CD4-positive, alpha-beta T cell treated with Interleukin-17A for 1 hour (primary cell): ENCODE measurements at places on chromosomes 4 and X.

DNA sequence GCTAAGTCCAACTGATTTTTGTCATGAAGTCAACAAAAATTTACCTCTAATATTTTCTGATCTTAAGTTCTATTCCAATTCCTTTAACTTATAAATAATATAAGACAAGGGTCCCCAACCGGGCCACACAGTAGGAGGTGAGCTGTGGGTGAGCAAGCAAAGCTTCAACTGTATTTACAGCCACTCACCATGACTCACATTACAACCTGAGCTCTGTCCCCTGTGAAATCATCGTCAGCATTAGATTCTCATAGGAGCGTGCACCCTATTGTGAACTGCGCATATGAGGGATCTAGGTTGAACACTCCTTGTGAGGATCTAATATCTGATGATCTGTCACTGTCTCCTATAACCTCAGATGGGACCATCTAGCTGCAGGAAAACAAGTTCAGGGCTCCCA is 227.4 kb downstream of the MAPK10 start:
- no peak for DNase-seq

- DNase-seq: no peak
Measured at GRCh38 chrX:79153348-79153747, 8.9 kb downstream of the GPR174 start.

- no peak for DNase-seq
Measured at GRCh38 chr4:99052902-99053301, 35.7 kb downstream of the ADH5 start.

GRCh38 chr4:20428436-20429160 is 176.9 kb downstream of the SLIT2 start:
- no peak for DNase-seq

- DNase-seq: no peak
Measured at GRCh38 chr4:2742081-2742822, 13.9 kb downstream of the TNIP2 start.

- no peak for DNase-seq
Measured at GRCh38 chrX:44828008-44828605, 15.7 kb upstream of the DUSP21 start.

GRCh38 chr4:183399126-183399522 is 45.3 kb upstream of the CDKN2AIP start:
- no peak for DNase-seq

DNA sequence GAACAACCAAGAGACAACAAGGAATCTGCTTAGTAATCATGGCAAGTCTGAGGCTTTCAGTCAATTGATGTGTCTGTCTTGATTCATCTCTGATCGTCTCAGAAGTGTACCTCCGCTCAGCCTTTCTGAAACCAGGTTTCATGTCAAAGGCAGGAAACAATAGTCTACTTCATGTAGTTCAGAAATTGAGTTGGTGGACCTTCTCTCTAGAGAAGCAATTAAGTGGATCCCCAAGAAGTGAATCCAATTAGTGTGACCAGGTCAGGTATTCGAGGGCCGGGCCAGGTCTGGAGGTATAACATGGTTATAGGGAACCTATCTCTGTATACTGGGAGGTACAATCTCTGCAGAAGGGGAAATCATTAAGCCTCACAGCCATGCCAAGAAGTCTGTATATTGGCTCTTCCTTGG is 32.0 kb downstream of the DAPP1 start:
- peak; percentile 16 for DNase-seq

DNA sequence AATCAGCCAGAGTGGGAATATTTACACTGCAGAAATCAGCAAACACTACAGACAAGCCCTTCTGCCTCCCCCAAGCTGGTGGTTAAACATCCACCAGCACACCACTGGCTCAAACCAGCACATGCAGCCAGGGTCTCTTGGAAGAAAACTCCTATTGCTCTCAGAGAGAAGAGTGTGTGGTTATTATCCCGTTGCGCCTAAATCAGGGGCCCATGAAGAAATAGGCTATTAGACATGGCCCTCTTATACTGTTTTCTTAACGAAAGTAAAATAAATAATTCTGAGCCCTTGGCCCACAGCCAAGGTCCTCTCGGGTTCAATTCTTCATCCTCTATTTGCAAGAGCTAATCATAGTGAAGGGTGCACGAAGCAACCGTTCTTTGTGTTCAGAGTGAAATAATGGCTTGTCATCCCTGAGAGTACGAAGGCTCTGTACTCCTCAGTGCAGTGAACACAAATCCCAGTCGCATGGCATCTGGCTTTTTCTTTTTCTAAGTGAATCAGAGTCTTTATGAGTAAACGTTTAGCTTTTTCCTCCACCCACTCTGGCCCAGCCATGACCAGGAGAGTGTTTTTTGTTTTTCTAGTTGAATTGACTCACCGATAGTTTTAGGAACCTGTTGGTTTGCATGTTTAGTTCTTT is 33.4 kb upstream of the RBM47 start:
- DNase-seq: no peak

DNA sequence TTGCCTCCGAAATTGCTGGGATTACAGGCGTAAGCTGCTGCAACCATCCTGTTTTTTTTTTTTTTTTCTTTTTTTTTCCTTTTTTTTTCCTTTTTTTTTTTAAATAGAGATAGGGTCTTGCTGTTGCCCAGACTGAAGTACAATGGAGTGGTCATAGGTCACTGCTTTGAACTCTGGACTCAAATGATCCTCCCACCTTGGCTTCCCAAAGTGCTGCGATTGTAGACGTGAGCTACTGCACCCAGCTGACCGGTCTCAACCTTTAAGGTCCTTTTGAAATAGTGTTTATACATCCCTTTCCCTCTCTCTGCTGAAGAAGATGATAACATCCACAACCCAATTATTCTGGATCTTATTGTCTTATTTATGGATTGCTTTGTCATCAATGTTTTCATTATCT is 548.7 kb downstream of the GBA3 start:
- DNase-seq: no peak

GRCh38 chr4:124334119-124334518 is 378.4 kb downstream of the ANKRD50 start:
- no peak for DNase-seq

DNA sequence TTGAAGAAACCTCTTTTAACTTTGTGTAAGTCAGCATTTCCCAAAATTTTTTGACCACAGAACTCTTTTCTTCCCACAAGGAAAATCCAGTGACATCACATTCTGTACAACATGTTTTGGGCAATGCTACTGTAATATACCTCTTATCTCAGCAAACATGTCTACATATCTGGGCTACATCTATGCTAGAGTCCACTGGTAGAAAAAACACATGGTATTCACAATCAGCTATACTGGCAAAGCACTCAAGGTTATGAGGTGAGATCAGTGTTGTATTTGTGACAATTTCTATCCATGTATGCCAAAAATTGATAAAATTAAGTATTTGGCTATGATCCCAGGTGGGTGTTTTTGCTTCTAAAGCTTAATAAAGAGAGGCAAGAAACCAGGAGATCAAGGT is 98.0 kb downstream of the ATP11C start:
- DNase-seq: no peak

DNA sequence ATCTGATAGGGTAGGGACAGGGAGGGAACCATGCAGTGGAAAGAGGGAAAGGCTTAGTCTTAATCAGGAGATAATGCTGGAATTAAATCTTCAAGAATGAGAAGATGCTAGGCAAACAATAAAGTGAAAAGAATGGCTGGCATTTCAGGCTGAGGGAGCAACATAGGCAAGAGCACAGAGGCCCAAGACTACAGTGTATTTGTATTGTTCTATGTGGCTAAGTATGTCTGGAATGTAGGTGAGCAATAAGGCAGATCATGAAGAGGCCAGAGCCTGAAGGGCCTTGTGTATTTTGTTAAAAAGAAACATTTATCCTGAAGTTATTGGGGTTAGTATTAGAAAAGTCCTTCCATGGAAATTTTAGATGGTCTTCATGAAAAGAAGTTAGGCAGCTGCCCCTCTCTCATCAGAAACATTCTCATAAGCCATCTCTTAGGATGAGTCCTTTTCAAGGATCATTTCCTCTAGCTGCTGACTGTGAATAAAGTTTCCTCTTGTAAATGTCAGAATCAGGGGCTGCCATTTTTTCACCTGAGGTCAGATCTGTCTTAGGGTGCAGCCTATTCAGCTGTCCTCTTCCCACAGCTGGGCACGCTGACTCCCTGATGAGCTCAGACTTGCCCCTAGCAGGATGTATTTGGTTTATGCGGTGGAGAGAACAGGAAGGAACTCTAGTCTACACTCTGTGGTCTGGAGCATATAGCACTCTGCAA is 46.3 kb downstream of the ATP10D start:
- peak; percentile 73 for DNase-seq

- DNase-seq: no peak
Measured at GRCh38 chr4:7417639-7418038, 17.1 kb downstream of the PSAPL1 start.

GRCh38 chr4:170581969-170582368 is 492.2 kb upstream of the AADAT start:
- DNase-seq: no peak

GRCh38 chrX:101223226-101223625 is 3.6 kb downstream of the DRP2 start:
- no peak for DNase-seq

DNA sequence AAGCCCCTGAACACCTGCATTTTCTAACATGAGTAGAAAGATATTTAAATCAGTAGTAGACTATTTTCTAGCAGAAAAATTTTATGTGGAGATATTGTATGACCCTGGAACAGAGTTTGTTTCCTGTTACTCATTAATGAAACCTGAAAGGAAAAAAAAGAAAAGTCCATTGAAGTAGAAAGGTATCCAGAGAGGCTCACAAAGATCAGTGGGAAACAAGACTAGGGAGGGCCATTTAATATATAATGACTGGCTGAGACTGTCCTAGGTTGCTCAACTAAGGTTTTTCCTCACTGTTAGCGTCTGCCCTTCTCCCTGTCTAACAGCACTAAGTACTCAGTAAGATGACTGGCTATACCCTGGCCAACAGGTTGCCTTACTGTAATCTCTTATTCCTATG is 788.6 kb downstream of the GLUD2 start:
- no peak for DNase-seq

GRCh38 chrX:111040377-111041017 is 55.5 kb upstream of the PAK3 start:
- DNase-seq: no peak

GRCh38 chrX:65920620-65921019 is 119.3 kb downstream of the VSIG4 start:
- DNase-seq: no peak

GRCh38 chr4:90030953-90031352 is 96.2 kb upstream of the CCSER1 start:
- DNase-seq: no peak

DNA sequence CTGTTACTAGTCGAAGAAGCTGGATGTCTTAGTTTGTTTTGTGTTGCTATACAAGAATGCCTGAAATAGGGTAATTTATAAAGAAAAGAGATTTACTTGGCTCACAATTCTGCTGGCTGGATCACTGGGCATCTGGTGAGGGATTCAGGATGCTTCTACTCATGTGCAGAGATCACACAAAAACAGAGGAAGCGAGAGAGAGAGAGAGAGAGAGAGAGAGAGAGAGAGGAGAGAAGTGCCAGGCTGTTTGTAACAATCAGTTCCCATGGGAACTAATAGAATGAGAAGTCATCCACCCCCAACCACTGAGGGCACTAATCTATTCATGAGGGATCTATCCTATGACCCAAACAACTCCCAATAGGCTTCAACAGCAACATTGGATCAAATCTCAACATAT is 66.2 kb upstream of the FAM9A start:
- DNase-seq: no peak

DNA sequence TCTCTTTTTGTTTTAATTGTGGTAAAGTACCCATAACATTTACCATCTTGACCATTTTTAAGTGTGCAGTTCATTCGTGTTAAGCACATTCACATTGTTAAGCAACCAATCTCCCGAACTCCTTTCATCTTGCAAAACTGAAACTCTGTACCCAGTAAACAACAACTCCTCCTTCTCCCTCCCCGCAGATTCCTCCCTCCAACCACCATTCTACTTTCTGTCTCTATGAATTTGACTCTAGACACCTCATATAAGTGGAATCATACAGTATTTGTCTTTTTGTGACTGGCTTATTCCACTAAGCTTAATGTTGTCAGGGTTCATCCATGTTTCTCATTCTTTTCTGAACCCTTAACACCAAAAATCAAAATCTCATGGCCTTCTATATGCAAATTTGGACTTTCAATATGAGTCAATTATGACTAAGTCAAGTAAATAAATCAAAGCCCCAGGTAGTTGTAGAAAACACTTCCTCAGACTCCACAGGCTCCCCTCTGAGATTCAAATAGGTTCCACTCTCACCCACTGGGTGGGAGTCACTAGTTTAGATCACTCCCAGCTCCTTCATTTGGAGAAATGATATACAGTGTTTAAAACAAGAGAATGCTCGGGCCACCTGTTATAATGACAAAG is 9.8 kb upstream of the RTL5 start:
- DNase-seq: no peak

- peak; percentile 31 for DNase-seq
Measured at GRCh38 chr4:22389240-22389870, 126.5 kb downstream of the ADGRA3 start.

- DNase-seq: no peak
Measured at GRCh38 chr4:66489370-66489769, 819.1 kb upstream of the EPHA5 start.

DNA sequence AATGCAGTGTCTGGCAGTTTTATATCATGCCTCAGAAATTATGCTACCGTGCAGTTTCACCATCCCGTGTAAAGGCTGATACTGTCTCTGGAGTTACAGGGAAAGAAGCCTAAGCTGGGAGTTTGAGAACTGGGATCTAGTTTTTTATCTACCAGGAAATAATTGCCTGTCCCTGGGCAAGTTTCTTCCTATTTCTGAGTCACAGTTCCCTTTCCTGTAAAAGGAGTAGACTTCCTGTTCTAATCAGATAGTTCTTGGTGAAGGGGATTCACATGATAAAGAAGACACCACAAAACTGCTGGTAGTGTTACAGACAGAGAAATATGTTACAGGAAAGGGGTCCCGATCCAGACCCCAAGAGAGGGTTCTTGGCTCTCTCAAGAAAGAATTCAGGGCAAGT is 17.1 kb downstream of the HERC3 start:
- no peak for DNase-seq

DNA sequence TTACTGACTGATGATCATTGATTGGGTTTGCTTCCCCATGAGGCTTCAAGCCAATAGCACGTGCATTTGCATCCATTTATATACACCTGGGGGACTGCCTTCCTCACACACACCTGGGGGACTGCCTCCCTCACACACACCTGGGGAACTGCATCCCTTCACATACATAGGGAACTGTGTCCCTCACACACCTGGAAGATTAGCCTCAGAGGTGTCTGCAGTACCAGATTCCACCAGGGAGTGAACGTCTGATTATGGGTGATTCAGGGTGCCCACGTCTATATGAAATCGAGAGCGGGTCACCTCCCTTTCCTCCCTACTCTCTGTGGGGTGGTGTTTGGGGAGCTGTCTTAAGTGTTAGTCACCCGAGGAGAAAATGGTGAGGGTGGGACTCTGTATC is 16.9 kb downstream of the CD99 start:
- DNase-seq: no peak
